ENCODE measurements at places on chromosomes 4 and X. TPM values are rescaled to one million over a fixed set of nuclear protein-coding genes. Genes with fewer than 3 reads are reported as not detected.

DNA sequence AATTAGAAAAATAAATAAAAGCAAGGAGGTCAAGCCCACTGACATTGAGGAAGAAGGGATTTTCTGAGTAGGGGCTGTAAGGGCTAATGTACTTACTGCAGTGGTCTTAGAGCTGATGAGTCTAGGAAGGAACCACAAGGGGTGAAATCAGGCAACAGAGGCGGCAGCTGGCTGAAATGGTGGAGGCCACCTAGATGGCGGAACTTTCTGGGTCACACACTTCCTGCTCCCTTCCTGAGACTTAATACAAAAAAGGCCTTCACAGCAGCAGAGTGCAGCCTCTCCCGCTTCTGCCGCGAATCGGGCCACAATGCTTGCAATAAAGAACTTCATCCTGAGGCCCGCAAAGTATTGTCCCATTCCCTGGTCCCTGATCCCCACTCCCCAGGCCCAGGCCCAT, 15.4 kb downstream of the SNX12 start:
- DNase-seq: no peak

The XG gene
- total RNA-seq: not detected

GRCh38 chrX:148788449-148788848, 288.0 kb downstream of the AFF2 start:
- no peak for DNase-seq

DNA sequence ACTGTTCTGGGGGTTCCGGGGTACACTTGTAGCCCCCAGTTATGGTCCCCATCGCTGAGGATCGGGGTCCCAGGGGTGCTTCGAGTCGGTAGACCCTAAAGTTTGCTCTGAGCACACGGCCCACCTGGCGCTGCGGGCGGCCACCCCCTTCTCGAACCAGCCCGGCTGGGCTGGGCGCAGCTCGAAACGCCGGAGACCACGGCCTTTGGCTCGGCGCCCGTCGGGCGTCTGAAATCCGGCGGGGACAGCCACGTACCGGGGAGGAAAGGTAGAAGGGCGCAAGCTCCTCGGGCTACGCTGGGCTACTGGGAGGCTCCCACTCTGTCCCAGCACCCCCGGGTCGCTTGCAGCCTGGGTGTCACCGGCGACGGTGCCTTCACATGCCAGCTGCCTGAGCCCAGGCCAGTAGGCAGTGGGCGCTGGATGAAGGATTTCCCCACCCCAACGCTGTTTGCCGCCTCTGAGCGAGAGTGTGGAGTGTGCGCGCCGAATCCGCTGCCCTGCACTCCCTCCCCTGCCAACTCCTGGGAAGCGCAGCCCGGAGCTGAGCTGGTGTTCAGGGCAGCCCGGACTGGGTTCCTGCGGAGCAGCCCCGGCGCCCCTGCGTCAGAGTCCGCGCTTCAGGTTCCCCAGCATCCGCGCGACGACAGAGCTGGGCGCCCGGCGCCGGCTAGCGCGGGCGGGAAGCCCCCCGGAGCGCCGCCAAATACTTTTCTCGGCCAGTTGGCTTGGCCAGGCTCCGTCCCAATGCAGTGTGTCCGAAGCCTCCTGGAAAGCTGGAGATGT, 637 bp downstream of the MAMLD1 start:
- no peak for DNase-seq

Data from activated T-cell treated with anti-CD3 and anti-CD28 coated beads, Interleukin-2, amount 50 U/mL, for 4 hours (primary cell).